ENCODE measurements at places on chromosomes 6 and 20.

DNA sequence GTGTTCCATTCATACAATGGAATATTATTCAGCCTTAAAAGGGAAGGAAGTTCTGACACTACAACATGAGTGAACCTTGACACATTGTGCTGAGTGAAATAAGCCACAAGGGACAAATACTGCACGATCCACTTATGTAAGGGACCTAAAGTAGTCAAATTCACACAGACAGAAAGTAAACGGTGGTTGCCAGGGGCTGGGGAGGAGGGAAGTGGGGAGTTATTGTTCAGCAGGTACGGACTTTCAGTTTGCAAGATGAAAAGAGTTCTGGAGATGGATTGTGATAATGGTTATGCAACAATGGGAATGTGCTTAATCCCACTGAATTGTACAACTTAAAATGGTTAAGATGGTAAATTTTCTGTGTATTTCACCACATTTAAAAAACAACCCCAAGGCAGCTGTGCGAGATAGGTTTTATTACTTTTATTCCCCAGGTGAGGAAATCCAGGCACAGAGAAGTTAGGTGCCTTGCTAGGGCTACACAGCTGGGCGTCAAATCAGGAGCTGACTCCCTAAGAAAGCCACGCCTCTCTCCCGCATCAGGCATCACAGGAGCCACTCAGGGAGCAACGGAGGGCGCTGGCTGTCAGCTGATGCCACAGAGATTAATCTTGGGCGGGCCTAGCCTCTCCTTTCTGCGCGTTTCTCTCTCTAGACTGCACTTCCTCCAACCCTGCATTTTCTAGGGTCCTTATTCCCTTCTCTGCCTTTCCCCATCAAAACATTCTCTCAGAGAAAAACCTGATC lies 9.3 kb upstream of the TRAF3IP2 start:
- no peak overlapping the region for H3K27ac ChIP-seq
- no peak for DNase-seq
- H3K4me1 ChIP-seq = no peaks in the 10 kb centered on the region
- H3K4me3 ChIP-seq = no peak overlapping the region
- H3K36me3 ChIP-seq = no peaks in the 10 kb centered on the region

DNA sequence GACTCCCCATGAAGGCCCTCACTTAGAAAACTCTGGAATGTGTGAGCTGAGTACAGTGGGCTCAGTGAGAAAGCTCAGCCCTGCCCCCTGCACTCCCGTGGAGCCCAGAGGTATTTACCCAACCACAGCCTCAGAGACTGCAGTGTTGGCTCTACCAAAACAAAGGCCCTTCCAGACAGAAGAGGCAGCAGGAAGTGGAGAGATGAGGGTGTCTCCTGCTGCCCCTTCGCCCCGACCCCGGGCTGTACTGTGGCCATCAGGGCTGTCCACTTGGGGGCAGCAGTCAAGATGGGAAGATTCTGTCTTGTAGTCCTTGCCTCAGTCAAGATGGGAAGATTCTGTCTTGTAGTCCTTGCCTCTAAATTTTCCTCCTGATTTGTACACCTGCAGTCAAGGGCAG lies 341.3 kb downstream of the TAF4 start:
- H3K27ac ChIP-seq = no peak overlapping the region
- DNase-seq = no peak
- no peaks in the 10 kb centered on the region for H3K36me3 ChIP-seq
- H3K4me1 ChIP-seq = no peaks in the 10 kb centered on the region
- H3K4me3 ChIP-seq = no peak overlapping the region
- H3K27me3 ChIP-seq = no peaks in the 10 kb centered on the region

DNA sequence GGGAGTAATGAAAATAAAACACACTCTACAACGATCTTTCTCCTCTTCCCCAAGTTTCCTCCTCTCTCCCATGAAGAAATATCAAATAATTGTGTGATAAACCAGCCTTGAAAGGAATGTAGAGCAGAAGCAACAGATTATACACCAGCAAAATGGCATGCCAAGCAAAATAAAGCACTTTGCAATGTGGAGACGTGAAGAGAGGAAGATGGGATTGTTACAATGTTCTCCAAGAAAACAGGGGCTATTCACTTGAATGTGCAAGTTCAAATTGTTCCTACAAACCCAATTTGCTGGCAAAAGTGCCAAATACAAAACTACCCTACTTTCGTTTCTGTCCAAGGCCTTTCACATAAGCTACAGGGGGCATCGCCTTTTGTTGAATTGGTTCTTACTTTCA lies 185.1 kb downstream of the PDE7B start:
- H3K36me3 ChIP-seq = no peaks in the 10 kb centered on the region
- H3K27me3 ChIP-seq = no peaks in the 10 kb centered on the region
- DNase-seq = no peak
- no peak overlapping the region for H3K27ac ChIP-seq
- peaks cover 28% of the 10 kb centered on the region for H3K4me1 ChIP-seq
- H3K4me3 ChIP-seq = no peak overlapping the region

- H3K27ac ChIP-seq = no peak overlapping the region
- peaks cover 7% of the 10 kb centered on the region for H3K36me3 ChIP-seq
- DNase-seq = no peak
- no peaks in the 10 kb centered on the region for H3K27me3 ChIP-seq
- no peaks in the 10 kb centered on the region for H3K4me1 ChIP-seq
- H3K4me3 ChIP-seq = no peak overlapping the region
These were observed 13.2 kb downstream of the SERAC1 start for GRCh38 chr6:158154816-158155215.

GRCh38 chr20:8291873-8292272 lies 159.8 kb downstream of the PLCB1 start:
- no peak overlapping the region for H3K27ac ChIP-seq
- no peak overlapping the region for H3K4me3 ChIP-seq
- no peaks in the 10 kb centered on the region for H3K27me3 ChIP-seq
